ENCODE measurements at places on chromosomes 4 and X.

- H3K4me3 ChIP-seq, result no peak overlapping the region
- DNase-seq, result no peak
- no peak overlapping the region for H3K27ac ChIP-seq
Observed at GRCh38 chrX:68387776-68388175, 45.5 kb downstream of the OPHN1 start.

- H3K36me3 ChIP-seq, result no peaks in the 10 kb centered on the region
- H3K4me3 ChIP-seq, result no peak overlapping the region
- H3K27ac ChIP-seq, result no peak overlapping the region
- DNase-seq, result no peak
- peaks cover 16% of the 10 kb centered on the region for H3K4me1 ChIP-seq
Observed at GRCh38 chr4:88333741-88334405, 44.8 kb upstream of the HERC6 start.

GRCh38 chrX:22963196-22963595 is 36.6 kb upstream of the DDX53 start:
- H3K4me3 ChIP-seq, result no peak overlapping the region
- no peak overlapping the region for H3K27ac ChIP-seq
- H3K4me1 ChIP-seq, result no peaks in the 10 kb centered on the region
- DNase-seq, result no peak
- H3K36me3 ChIP-seq, result no peaks in the 10 kb centered on the region

DNA sequence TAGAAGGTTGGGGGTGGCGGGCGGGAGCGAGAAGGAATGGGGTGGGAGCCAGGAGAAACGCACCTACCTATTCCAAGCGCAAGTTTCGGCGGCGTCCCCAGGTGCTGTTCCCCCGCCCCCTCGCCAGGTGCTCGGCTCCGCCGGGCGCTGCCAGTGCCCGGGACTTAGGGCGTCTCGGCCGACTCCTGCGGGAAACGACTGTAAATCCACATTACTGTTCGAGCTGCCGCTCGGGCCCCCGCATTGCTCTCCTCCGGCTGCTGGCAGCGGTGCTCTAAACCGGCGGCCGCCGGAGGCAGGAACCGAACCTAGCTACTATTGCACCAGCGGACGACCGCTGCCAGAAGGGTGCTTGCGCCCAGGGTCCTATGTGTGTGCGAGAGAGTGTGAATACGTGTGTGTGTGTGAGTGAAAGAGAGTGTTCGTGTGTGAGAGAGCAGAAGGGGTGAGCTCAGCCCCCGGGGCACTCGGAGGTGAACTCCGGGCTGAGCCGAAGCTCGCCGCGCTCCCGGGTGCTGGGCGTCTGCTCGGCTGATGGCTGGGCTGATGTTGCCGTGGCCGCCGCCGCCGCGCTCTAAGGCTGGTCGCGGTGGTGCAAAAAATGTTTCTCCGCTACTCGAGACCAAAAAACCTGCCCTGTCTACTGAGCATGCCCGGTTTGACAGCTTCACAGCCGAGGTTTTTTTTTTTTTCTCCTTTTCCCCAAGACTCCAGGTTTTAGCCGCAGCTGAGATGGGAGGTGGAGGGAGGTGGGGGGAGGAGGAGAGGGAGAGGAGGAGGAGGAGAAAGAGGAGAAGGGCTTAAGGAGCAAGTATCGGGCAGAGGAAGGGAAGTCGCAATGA is 115.7 kb upstream of the TEX13C start:
- no peak for DNase-seq
- no peaks in the 10 kb centered on the region for H3K36me3 ChIP-seq
- H3K27me3 ChIP-seq, result peaks cover 24% of the 10 kb centered on the region
- H3K4me1 ChIP-seq, result no peaks in the 10 kb centered on the region
- peak overlapping the region; percentile 48 for H3K4me3 ChIP-seq

Data from PC-9 (cell line).